Ovary (tissue), 10 donors: ENCODE measurements at places on chromosomes 5 and 9. TPM values are rescaled to one million over a fixed set of nuclear protein-coding genes. Genes with fewer than 3 reads are reported as not detected.
A peak's percentile ranks its signal among the peaks of the same experiment; 100 is the strongest.

DNA sequence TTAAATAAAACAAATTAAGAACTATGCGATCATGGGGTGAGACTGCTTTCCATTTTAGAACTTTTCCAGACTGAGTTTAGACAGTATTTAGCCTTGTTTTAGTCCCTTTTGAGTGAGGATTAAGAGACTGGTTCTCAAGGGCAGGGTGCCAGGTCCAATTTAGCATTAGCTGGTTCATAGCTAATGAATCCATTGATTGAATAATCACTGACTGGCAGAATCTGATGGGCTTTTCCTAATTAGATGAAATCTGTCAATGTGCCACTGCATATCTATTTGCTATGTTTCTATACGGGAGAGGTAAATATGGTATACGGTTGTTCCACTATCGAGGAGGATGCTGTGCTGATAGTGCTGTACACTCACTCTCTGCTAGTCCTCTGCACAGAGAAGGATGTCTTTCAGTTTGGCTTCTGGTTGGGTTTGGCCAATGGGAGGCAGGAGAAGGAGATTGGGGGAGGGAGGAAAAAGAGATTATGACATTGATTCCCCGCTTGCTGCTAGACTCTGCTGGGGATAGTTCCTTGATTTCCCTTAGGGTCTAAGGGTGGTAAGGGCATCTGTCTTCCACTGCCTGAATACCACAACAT is 496.6 kb downstream of the CTNND2 start:
- DNase-seq, result no peak

GRCh38 chr9:121927081-121927480 is 166.0 kb downstream of the TTLL11 start:
- no peak for DNase-seq

The FLT4 gene
- polyA plus RNA-seq, result 12.2 TPM

- DNase-seq, result no peak
These were observed 7.8 kb downstream of the TOR1B start for GRCh38 chr9:129810788-129811187.

The GAPVD1 gene
- 9.4 TPM for polyA plus RNA-seq

- no peak for DNase-seq
These were observed 247.9 kb upstream of the MEF2C start for GRCh38 chr5:89130851-89131250.

The IL4 gene
- not detected for polyA plus RNA-seq

The CMYA5 gene
- polyA plus RNA-seq, result 13.7 TPM

DNA sequence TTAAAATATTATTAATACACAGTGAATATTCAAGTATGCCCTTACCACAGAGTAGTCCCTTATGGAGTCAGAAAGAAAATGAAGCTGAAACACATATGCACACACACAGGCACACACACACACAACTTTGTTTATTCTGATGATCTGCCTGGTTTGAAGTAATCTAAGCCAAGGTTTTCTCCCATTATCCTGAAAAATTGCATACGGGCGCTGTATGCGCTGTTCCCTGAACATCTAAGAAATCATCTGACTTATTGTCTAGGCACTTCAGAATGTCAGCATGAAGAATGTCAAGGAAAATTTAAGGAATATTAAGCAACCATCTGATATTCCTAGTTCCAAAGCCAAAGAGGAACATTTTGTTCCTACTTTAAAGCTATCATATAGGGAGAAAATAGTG is 147.1 kb upstream of the SLC30A5 start:
- DNase-seq, result no peak

The SPINK7 gene
- not detected for polyA plus RNA-seq

The TXNDC15 gene
- 150 TPM for polyA plus RNA-seq

The SPINK6 gene
- polyA plus RNA-seq, result not detected

- DNase-seq, result no peak
These were observed 599 bp downstream of the KIAA1191 start for GRCh38 chr5:176360894-176361436.

The SNX2 gene
- polyA plus RNA-seq, result 57.2 TPM

DNA sequence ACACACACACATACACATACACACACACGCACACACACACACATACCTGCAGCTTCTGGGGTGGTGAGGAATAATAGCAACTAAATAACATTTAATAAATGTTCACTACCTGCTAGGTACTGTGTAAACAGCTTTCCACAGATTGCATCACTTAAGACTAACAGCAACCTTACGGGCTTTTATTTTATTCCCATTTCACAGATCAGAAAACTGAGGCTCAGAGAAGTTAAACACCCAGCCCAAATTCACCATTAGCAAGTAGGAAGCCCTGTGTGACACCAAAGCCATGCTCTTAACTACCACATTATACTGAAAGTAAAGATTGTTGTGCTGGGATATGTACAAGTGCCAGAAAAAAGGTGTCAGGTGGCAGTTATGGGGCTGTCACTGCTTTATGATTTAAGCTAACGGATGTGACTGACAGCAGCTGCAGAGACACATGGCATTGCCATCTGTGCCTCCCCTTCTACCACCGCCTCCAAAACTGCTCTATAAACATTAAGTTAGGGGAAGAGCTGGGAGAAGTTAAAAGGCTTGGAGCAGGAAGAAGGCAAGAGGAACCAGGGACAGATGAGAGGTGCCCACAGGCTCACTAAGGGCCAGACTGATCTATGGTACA is 13.6 kb downstream of the MTMR12 start:
- no peak for DNase-seq

GRCh38 chr9:90942555-90942954 is 140.9 kb downstream of the SYK start:
- no peak for DNase-seq

The UBE2QL1 gene
- polyA plus RNA-seq, result 6.4 TPM

DNA sequence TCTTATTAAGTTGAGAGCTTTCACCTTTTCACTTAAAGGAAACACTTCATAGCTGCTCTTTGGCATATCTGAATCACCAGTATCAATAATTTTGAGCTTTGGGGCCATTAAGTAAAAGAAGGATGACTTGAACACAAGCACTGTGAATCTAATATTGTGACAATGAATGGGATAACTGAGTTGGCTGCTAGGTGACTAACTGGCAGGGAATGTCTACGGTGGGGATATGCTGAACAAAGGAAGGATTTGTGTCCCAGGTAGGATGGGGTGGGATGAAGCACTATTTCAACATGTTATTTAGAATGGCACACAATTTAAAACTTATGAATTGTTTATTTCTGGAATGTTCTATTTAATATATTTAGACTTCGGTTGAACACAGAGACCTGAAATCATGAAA is 123.6 kb downstream of the TEX10 start:
- no peak for DNase-seq

DNA sequence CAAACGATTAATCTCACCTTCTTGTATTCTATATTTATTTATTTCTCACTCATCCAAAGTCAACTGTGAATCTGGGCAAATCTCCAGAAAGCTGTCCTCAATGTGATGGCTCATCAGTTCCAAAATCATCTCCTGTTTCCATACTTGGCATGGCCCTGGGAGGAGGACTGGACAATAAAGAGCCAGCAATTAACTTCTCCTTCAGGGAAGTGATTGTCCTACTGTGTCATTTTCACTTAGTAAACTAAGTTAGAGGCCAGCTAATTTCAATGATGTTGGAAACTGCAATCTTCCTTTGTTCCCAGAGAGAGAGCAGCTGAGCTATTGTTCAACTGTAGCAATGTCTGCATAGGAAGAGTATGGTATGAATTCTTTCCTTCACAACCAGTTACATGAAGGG is 17.5 kb downstream of the CDH12 start:
- no peak for DNase-seq

DNA sequence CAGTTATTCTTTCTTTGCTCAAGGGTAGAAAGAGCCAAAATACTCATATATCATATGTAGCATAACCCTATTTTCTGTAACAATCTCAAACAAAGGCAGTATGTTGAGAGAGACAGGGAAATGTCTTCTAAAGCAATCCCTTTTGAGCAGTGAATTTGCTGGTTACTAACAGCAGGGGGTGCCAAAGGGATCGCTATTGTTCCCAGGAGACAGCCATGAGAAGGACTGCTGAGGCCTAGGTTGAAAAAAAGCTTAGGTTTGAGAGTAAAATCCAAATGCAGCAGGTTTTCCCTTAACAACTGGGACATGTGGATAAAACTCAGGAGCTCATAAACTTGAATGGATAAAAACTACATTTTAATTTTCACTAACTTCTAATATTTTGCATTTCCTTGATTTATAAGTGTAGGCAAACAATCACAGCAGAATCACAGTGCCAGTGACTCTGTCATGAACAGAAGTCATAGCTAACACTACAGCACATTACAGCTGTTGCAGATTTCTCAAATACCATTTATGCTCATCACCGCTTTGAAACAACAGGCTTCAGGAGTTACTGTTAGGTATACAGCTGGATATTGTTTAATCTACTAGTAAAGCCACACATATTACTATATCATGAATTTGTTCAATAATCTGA is 148.4 kb downstream of the MAPKAP1 start:
- DNase-seq, result peak; percentile 73

GRCh38 chr9:97403746-97404316 is 8.1 kb upstream of the TDRD7 start:
- no peak for DNase-seq

The RFESD gene
- polyA plus RNA-seq, result 2.4 TPM

GRCh38 chr5:14190194-14191164 is 47.3 kb downstream of the TRIO start:
- no peak for DNase-seq

The ANXA2R gene
- 1.2 TPM for polyA plus RNA-seq

The CYSRT1 gene
- 0.12 TPM for polyA plus RNA-seq

DNA sequence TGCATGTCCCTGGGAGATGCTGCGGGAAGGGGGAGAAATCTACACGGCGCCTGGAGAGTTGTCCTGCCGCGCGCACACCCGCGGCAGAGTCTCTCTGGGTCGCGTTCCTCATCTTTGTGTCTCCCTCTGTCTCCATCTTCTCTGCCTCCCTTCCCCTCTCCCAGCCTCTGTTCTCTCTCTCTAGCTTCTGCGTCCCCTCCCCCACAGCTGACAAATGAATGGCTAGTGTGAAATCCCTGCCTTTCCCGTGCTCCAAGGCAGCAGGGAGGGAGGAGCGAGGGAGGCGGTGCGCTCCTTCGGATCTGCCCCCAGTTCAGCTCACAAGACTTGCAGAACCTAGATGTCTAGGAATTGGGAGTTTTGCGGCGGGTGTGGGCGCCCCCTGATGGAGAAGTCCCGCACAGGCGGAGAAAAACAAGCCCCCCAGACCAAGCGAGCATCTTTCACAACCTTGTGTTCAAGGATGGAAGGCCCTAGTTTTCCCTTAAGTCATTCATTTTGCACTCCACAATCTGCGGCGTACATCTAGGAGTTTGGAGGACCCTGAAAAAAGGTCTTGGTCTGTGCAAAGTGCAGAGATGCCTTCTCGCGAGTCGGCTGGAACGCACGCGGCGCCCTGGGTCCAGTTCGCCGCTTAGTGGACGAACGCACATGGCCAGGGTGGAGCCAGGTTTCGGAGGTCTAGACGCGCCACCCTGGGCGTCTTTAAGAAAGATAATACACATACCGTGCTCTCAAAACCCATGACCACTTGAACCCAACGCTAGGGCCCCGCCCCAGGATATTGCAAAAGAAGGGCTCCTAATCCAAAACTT is 2.0 kb downstream of the VCAN start:
- peak; percentile 82 for DNase-seq

The ADRB2 gene
- 0.41 TPM for polyA plus RNA-seq

DNA sequence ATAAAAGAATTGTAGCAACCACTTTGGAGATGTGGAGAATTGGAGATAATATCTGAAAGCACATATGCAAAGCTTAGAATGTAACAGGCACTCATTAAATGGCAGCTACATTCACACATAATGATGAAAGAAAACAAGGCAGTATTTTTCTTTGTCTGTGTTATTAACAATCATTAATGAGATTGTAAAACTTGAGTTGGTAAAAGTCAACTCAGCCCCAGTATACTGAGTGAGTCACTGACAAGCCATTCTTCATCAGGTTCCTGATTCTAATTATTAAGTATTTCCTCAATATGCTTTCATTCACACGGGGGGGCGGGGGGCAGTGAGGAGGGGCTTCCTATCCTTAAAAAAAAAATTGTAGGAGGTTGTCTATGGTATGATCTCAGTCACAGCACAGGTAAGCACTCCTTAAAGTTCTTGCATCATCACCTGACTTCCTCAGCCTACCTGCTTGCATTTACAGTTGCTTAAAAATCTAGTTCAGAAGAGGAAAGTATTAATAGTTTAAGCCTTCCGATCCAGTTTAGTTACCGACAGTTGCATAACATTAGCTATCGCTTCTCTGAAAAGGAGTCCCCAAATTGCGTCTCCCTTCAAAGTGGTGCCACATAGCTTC is 379.8 kb downstream of the EFNA5 start:
- no peak for DNase-seq

The CDH18 gene
- polyA plus RNA-seq, result 0.27 TPM

- no peak for DNase-seq
These were observed 141.2 kb downstream of the PRDM9 start for GRCh38 chr5:23648656-23649055.

GRCh38 chr9:1979741-1980367 is 35.3 kb upstream of the SMARCA2 start:
- peak; percentile 36 for DNase-seq

DNA sequence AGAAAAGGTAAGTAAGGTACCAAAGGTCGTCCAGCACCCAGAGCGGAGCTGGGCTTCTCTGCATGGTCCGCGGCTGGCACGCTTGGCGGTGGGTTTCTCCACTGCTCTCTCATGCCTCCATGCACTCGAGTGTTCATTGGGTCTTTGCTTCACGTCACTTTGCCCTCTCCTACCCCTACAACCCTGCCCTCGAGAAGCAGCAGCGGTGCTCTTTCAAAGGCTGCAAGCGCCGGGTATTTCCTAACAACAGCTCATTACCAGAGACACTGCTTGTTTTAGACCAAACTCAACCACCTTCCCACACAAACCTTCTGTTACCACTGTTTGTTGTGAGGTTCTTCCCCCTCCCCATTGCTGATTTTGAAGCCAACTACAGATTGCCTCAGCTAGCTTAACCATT is 21.5 kb upstream of the ZBTB34 start:
- DNase-seq, result no peak

DNA sequence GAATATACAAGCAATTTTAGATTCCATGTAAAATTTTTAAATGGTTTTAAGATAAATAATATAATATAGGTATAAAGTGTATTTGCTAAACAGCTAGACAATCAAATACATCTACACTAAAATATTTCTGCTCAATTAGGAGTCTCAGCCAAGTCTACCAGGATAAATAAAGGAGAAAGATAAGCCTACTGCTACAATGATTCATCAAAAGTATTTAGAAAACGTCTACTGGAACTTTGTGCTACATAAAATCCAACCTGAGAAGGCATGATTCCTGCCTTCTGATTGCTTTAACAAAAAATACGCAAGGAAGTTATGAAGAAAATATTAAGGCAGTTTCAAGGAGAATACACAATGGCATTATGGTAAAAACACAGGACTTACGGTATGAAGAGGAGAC is 570.6 kb downstream of the EFNA5 start:
- DNase-seq, result no peak

The PCDHGB6 gene
- polyA plus RNA-seq, result 7.0 TPM
